Heart left ventricle (tissue), 16 donors: ENCODE measurements at places on chromosomes 12 and 14.

GRCh38 chr12:42648061-42648460 is 58.5 kb upstream of the PRICKLE1 start:
- DNase-seq, result no peak

- no peak for DNase-seq
Measured at GRCh38 chr12:97967831-97968230, 505.2 kb downstream of the RMST start.

- DNase-seq, result peak; percentile 73
Measured at GRCh38 chr12:2752676-2753371, 41.9 kb upstream of the FKBP4 start.

DNA sequence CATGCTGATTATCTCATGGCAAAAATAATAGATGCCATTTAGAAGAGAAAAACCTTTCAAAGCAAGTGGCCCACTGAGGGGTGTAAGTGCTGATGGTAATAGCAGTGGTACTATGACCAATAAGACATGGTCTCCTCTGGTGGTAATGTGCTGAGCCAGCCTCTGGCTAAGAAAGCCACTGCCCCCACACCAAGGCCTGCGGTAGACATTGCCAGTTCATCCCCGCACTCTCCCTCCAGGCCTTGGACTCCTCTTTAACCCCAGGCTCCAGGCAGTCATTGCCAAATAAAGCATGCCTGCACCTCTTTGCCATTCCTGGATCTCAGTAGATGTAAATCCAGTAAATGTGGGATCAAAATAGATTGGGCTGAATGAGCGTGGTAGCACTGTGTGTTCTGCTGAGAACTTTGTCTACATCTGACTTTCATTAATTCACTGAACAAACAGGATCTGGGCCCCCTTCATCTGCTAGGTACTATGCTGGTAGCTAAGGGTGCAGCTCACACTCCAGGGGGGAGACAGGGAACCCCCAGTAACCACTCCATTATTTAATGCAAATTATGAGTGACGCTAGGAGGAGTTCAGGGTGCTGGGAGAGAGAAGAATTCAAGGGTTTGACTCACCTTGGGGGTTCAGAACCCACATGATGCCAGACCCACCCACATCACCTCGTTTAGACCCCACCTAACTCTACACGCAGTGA is 89.3 kb downstream of the BCL11B start:
- DNase-seq, result no peak

DNA sequence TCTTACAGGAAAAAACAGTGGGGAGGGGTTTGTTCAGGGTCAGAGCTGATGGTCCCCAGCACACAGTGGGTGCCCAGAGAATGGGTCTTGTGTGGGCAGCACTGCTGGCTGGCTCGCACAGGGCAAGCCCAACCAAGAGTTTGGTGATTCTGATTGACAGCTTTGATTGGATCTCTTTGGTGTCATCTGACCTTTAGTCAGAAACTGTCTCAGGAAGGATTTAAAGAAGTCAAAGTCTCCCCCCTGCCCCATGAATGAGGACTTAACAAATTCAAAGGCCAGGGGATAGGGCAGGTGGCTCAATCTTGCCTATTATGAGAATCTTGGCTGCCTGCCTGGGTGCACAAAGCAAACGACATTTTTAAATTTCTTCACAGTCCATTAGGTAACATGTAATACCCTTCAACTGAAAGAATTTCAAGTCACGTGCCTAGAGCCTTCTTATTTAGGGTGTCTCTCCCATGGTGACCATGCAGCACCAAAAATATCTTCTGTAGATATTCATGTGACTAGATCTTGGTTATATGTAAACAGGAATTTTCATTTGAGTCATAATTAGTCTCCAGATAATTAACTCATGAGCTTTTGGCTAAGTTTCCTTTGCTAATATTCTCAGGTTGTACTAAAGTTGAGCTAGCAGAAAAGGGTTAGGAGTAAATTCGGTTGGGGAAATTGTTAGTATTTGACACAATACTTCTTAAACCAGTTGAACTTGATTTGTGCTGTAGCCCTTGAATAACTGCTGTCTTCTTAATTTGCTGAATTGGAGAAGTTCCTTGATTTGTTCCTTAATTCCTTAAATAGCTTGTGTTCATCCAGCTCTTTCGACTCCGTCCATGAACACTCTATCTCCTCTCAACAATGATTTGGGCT is 54.5 kb upstream of the HECTD1 start:
- no peak for DNase-seq

GRCh38 chr12:31631023-31631724 is 28.3 kb upstream of the ETFBKMT start:
- no peak for DNase-seq

DNA sequence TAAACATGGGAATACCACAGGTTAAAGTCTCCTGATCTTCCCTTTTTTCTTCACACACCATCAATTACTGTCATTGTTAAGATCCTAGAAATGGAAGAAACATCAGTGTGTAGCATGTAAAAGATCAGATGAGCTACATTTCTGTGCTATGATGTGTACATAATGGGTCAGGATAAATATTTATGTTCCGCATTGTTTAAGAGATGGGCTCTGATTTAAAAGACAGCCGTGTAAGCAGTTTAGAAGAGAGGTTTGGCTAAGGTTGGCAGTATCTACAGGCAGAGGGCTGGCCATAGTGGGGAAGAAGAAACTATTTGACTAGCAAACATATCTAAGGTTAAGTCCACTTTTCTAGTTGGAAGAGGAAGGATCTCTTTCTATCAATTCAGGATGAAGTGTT is 49.4 kb downstream of the LRRC9 start:
- DNase-seq, result no peak

- no peak for DNase-seq
Measured at GRCh38 chr12:12376646-12377448, 20.0 kb downstream of the BORCS5 start.

GRCh38 chr14:79965896-79966295 is 245.4 kb downstream of the DIO2 start:
- no peak for DNase-seq

DNA sequence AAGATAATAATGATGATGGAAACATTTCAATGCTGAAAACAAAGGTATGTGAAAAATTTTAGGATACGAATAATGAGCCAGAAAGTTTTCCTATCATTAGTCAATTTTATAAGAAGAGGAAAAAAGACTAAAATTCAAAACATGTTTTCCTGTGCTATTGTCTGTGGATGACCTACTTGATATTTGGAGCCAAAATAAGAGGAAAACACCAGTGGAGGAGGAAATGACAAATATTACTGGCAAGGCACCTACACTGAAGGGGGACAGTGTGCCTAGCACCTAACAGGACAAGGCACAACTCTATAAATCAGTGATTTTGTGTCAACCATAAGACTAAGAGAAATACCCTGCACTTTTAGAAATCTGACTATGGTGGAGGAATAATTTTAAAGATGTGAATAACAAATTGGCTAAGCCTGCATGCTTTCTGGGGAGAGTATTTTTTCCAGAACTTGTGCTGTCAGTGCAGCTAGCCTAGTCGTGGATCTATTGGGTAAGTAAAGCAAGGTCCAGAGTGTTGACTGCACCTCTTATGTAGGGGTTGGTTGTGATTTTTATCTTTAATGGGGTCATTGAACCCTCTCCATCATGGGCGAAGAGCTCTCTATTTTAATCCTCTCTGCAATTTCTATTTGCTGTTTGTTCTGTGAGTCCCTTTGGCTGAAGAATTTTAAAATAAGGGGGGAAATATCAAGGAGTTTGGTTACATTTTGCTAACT is 398.0 kb downstream of the TMTC2 start:
- DNase-seq, result no peak
